ENCODE measurements at places on chromosomes 7 and 10.

- DNase-seq: no peak
Observed at GRCh38 chr7:149814494-149814893, 23.7 kb upstream of the ZNF862 start.

DNA sequence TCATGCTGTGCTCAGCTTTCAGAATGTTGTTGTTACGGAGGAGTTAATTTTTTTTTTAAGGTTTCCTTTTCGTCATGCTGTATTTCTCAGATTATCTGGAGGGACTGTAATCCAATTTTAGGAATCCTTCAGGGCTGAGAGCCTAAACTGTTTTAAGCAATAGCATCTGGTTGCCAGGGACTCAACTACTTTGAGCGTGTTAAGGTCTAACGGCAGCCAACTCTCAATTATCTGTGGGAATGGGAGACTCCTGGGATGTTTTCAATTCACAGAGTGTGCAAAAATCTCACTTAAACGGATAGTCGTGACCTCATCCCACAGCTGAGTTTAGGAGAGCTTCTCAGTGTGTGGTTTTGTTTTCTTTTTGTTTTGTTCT, 291.7 kb downstream of the AUTS2 start:
- no peak for DNase-seq

DNA sequence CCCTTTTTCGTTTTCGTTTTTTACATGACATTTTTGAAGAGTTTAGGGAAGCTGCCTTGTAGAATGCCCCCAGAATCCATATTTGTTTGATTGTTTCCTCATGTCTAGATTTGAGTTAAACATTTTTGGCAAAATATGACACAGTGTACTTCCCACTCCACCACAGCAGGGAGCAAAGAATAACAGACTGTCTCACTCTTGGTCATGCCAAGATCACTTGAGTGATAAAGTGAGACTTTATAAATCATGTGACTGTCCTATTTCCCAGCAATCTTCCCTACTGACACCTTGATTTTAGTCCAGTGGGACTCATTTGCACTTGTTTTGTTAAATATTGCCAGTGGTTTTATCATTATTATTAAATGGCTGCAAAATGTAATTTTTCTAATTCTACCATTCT, 44.4 kb upstream of the USP6NL start:
- DNase-seq: no peak

DNA sequence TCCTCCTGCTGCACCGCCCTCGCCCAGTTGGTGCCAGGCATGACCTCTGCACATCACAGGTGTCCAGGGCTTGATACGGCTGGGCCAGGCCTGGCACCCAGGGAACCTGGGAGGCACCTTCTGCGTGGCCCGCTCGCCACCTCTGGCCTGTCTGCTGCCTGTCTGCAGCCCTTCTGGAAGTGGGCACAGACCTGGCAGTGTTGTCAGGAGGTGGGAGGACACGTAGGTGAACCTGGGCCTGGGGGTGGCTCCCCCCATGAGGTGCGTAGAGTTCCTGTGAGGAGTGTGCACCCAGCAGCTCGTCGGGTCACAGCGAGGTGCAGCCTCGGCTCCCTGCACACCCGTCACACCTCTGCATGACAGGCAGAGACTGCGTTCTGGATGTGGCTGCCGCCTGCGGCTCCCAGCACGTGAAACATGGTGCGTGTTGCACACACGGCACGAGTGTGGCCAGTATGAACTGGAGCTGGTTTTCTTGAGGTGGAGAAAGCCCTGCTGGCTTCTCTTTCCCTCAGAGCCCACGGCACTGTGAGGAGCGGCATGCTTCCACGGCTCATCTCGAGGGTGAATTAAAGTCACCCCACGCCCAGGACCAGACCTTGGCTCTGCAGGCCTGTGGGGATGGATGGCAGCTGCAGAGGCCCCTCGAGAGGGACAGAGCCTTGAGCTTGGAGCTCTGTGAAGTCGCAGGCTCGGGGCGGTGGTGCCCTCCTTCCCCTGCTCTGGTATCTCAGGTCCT, 24.8 kb downstream of the INPP5A start:
- DNase-seq: no peak

DNA sequence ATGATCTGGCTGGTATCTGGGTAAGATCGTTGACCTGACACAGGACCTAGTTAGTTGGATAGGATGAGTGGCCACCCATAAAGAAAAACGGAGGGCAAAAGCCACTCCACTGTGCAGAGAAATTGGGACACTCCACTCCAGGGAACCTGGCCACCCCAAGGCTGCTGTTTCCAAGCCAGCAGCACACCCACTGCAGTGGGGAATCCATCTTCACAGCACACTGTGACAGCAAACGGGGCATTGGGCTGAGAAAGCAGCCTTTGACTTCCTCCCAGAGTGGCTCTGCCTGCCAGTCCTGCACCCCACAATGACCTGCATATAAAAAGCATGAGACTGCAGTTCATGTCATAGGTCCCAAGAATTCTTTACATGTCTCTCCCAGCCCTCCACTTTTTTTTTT, 52.9 kb downstream of the MTPN start:
- no peak for DNase-seq

DNA sequence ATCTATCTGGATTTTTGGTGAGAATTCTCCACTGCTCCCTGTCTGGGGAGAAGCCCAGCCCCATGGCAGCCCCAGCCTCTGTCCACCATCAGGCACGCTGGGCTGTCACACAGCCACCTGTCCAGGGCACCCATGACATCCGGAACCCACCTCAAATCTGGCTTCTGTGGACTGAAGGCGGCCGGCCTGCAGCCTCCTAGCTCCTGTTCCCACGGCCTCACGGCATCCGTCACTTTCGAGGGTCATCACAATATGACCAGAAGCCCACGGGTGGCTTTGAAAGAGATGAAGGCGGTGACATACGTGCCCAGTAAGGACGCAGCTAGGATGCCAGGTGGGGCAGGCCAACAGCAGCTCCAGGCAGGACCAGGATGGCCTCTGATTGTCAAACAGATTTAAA, 140.9 kb downstream of the PTPRN2 start:
- no peak for DNase-seq

- peak; percentile 61 for DNase-seq
Observed at GRCh38 chr10:63166742-63167258, 33.7 kb downstream of the NRBF2 start.

GRCh38 chr7:148584154-148584827, 6.3 kb upstream of the C7orf33 start:
- no peak for DNase-seq

DNA sequence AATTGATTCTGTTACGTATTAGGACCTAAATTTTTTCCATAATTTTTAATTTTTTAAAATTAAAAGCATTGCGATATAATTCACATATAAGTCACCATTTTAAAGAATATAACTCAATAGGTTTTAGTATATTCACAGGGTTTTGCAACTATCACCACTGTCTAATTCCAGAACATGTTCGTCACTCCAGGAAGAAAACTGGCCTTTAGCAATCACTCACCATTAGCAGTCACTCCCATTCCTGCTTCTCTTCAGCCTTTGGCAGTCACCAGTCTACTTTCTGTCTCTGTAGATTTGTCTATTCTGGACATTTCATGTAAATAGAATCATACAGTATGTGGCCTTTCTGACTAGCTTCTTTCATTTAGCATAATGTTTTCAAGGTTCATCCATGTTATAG, 176.5 kb downstream of the EXOC4 start:
- DNase-seq: no peak

DNA sequence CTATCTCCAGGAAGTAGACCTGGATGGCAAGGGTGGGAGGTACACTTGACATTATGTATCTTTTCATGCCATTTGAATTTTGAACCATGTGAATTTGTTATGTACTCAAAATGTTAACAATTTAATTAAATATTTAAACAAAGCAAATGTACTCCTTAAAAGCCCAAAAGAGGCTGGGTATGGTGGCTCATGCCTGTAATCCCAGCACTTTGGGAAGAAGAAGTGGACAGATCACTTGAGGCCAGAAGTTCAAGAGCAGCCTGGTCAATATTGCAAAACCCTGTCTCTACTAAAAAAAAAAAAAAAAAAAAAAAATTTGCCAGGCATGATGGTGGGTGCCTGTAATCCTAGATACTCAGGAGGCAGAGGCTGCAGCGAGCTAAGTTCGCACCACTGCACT, 136.9 kb upstream of the ASAH2 start:
- no peak for DNase-seq

GRCh38 chr7:124764051-124764846, 1.3 kb downstream of the GPR37 start:
- no peak for DNase-seq

DNA sequence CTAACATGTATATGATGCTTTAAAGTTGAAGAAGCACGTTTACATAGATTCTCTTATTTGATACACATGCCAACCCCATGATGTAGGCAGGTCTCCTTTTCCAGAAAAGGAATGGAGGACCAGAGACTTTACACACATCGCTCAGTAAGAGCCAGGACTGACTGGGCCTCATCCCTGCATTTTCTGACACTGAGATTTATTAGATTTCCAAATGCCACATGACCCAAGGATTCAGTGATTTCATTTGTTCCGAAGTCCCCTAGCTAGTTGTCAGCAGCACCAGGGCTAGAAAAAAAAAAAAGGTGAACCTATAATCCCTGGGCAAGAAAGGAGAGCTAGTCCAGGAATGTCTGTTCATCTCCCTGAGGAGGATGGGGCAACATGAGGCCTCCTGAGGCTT, 143.3 kb upstream of the AGK start:
- DNase-seq: no peak

DNA sequence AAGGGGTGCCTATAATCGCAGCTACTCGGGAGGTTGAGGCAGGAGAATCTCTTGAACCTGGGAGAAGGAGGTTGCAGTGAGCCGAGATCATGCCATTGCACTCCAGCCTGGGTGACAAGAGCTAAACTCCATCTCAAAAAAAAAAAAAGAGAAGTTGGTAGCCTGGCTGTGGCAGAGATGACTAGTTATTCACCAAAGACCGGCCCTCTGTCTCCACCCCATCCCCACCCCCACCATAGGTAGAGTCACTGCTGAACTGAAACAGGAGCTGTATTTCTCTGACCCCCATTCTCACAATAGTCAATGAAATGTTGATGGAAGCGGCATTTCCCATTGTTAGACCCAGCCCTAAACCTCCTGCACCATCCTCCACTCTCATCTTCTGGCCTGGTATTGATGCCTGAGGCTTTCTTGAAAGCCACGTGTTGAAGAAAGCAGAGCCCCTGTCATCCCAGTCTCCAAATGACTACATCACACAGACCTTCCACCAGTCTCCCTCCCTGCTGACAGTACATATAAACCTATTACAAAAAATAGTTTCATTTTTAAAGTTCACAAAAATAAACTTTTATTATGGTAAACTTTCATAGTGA, 9.4 kb upstream of the PIK3CG start:
- no peak for DNase-seq

GRCh38 chr7:80210400-80210799, 75.8 kb downstream of the GNAI1 start:
- DNase-seq: no peak

DNA sequence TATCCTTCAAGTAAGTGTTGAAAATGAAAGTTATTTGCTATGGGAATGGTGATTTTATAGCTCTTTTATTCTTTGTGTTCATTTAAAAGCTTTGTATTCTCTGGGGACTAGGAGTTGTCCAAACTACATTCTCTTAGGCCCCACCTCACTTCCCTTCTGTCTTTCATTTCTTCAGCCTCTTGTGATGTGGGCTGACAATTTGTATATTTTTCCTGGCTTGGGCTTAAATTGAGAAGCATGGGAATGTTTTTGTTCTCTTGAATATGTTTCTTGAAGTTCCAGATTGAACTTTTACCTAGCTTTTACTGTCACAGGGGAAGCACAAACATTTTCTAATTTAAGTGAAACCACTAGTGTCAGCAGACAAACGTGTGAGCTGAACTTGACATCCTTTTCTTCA, 27.9 kb downstream of the BBS9 start:
- no peak for DNase-seq

GRCh38 chr10:78843495-78843894, 225.3 kb upstream of the ZMIZ1 start:
- DNase-seq: no peak

DNA sequence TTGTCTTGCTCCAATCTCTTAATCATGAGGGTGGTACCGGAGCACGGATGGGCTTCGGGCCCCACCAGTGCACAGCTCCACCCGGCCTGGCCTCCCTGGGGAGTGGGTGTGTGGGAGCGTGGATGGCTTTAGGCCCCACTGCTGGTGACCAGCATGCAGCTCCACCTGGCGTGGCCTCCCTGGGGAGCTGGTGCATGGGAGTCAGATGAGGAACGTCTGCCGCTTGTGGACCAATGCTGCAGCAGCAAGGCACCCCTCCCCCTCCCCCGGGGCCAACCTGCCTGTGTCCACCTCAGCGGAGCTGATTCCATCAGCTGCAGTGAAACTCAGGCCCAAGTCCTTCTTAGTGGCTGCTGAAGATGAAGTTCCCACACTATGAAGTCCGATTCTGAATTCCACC, 511.4 kb downstream of the PTPRN2 start:
- DNase-seq: no peak

- DNase-seq: no peak
Observed at GRCh38 chr10:80196950-80197315, 8.4 kb downstream of the ANXA11 start.

GRCh38 chr7:34061149-34061548, 155.8 kb downstream of the BMPER start:
- DNase-seq: no peak

GRCh38 chr10:27779462-27780015, 33.9 kb upstream of the MKX start:
- no peak for DNase-seq

- no peak for DNase-seq
Observed at GRCh38 chr10:120345186-120345585, 111.8 kb upstream of the PLPP4 start.

DNA sequence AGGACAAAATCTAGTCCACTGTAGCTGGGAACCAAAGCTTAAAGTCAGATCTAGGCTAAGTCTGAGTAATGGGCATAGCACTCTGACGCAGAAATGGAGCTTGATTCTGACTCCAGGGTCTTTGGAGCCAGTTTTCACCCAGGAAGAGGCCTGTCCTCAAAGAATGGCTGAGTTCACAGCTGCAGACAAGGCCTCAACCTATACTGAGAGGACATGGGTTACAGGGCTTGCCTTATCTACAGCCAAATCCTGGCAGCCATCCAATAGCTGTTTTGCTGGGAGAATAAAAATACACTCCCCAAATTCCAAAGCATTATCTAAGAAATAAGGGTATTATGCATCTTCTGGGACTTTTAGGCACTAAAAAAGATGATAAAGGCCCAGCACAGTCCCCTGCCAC, 154.8 kb downstream of the RAPGEF5 start:
- DNase-seq: no peak

DNA sequence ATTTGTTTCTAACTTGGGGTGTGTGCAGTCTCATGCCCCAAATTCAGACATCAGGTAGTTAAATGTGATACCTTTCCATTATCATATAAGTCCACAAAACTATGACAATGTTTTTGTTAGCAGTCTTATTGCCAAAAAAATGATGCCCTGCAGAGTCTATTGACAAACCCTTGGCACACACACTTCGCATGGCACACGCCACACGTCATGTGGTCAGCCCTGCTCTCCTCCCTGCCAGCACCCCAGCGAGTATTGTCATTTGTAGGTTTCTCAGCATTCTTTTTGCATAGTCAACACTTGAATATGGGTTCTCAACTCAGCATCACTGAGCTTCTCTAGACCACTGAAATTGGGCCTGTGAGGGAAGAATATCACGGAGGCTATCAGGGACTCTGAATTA, 356.0 kb downstream of the INHBA start:
- DNase-seq: no peak
